T-helper 2 cell (primary cell): ENCODE measurements at places on chromosomes 12 and 14.

- no peak for DNase-seq
These were observed 1118.1 kb downstream of the TRHDE start for GRCh38 chr12:73390261-73390660.

GRCh38 chr14:75418850-75419768, 8.7 kb upstream of the JDP2 start:
- DNase-seq, result peak; percentile 48

DNA sequence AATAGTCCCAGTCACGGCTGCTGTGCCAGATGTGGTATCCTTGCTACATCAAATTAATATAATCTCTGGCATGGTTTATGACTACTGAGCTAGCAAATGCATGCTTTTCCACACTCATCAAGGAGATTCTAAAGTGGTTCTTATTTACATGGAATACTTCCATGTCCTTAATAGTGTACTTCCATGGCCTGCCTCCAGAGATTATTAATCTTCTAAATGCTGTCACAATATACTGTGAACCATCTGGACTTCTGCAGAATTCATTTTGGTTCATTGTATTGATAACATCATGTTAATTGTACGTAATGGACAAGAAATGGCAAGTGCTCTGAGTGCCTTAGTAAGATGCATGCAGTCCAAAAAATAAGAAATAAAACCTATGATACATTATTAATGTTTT, 230.8 kb downstream of the NUAK1 start:
- no peak for DNase-seq

DNA sequence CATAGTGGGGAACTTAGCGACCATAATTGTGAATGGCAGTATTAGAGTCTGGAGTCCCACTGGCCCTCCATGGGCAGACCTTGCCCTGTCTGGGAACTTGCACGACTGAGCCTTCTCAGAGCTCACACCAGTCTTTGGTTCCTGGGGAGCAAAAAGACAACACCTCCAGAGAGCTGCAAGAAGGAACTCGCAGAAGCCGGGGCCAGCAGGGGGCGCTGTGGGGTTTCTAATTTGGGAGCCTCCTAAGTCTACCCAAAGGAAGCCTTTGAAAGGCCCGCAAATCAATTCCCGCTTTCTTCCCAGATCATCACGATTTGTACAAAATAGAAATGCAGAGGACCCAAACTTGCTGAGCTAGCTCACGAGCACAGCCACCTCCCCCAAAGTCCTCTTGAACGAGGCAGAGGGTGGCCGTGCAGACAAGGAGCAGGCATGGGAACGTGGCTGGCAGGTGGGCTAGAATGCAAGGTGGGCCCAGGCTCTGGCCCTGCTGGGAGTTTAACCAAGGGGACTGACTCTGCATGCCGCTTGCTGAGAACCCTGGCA, 46.3 kb upstream of the FBXO21 start:
- DNase-seq, result peak; percentile 61

- peak; percentile 39 for DNase-seq
These were observed 118.4 kb upstream of the EVL start for GRCh38 chr14:99946652-99947489.

DNA sequence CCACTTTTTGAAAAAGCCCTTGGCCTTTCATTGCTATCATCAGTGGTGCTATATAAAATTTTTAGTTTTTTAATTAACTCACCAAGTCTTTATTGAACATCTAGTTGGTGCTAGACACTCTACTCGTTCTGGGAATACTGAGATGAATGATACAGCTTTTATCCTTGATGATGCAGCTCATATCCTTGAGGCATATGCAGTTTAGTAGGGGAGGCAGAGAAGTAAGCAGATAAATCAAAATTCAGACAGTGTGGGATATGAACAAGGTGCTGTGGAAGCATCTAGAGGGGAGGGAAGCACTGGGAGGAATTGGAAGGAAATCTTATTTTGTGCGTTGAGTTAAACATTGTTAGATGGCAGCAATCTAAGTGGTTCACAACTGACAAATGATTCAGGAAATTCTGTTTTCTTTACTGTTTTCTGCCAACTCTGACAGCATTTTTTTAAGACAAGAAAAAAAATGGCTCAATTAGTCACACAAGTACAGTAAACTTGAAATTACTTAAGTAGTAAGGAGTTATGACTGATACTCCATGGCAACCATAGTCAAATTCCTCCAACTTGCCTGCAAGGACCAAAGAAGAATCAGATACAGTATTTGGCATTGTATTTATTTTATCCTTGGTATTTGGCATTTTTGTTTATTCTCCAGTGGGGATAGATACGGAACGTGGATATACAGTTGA, 119.2 kb downstream of the TMTC2 start:
- no peak for DNase-seq

GRCh38 chr14:43056106-43056505, 1449.4 kb downstream of the LRFN5 start:
- no peak for DNase-seq
